ENCODE measurements at places on chromosomes 5 and 9.

DNA sequence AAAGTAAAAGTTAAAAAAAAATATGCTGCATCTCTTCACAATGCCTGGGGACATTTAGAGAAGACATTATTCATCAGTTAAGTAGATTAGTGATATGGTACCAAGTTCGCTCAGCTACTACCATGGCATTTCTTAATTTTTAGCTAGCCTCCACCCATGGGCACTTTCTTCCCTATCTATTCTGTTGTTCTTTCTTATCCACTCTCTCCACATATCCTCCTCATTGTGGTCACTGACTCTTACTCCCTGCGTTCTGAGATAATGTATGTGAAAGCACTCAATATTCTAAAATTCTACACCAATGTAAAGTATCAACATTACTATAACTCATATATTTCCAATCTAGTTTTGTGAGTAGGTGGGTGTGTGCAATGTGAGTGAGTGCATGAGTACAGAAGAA is 609.7 kb upstream of the DAB2 start:
- H3K27ac ChIP-seq, result no peak overlapping the region
- H3K27me3 ChIP-seq, result no peaks in the 10 kb centered on the region

DNA sequence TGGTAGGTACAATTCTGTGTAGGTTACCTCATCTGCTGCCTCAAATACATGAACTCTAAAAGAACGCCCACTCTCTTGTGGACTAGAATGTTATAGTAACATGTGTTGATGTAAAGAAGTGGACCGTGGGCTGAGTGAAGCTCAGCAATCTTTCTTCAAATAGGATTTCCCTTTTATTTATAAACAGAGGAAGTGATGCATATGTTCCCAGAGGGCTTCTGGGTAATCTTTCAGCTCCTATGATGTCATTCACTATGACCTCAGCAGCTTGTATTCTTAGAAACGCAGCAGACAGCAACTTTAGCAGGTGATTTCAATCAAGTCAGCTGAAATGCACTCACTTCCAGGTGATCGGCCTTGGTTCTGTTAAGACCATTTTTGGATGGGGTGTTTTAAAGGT is 14.4 kb downstream of the F2RL2 start:
- H3K27ac ChIP-seq, result no peak overlapping the region
- peaks cover 8% of the 10 kb centered on the region for H3K36me3 ChIP-seq
- DNase-seq, result no peak
- peaks cover 12% of the 10 kb centered on the region for H3K4me1 ChIP-seq
- no peaks in the 10 kb centered on the region for H3K27me3 ChIP-seq

DNA sequence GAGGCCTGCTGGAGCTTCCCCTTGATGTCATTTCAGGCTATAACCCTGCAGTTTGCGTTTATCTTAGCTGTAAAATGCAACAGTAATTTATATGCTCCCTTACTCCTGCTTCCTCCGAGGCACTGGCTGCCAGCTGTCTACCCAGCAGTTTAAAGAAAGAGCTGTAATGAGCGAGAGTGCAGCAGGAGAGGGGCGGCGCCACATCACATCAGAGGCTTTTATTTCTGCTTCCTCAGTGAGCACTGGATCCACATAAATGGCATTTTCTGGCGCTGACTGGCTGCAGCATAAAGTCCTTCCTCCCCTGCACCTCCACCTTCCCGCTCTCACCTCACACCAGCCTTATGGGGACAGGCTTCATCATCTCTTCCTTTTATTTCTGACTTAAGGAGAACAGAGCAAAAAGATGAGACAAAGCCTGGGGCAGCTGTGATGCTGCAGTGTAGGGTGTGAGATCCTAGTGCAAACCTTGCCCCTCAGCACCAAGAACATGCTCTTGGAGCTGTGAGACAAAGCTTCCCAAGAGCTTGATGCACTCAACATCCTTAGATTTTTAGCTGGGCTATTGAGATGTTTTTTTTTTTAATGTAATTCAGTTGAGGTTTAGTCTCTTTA is 829.6 kb upstream of the ZNF608 start:
- H3K27me3 ChIP-seq, result no peaks in the 10 kb centered on the region
- peaks cover 3% of the 10 kb centered on the region for H3K4me1 ChIP-seq
- no peaks in the 10 kb centered on the region for H3K36me3 ChIP-seq

DNA sequence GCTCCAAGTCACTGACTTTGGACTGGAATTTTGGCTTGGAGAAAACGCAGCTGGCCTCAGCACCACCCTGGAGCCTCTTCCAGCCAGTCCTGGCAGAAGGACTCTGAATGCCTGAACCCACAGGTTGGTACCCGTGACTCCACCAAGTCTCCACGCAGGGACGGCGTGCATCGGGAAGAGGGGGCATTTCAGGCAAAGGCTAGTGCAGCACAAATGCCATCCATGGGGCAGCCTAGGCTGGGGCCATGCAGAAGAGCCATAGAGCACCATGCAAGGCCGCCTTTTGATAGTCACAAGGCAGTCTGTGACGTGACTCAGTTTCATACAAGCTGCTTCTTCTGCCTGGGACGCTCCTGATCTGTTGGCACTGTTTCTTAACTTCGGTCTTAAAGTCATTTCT is 28.0 kb downstream of the GDNF start:
- no peak overlapping the region for H3K4me3 ChIP-seq
- H3K27ac ChIP-seq, result no peak overlapping the region
- no peaks in the 10 kb centered on the region for H3K4me1 ChIP-seq

- H3K4me1 ChIP-seq, result peaks cover 5% of the 10 kb centered on the region
- no peaks in the 10 kb centered on the region for H3K27me3 ChIP-seq
- H3K36me3 ChIP-seq, result no peaks in the 10 kb centered on the region
- no peak overlapping the region for H3K4me3 ChIP-seq
These were observed 947.9 kb downstream of the DTWD2 start for GRCh38 chr5:118040496-118040895.

DNA sequence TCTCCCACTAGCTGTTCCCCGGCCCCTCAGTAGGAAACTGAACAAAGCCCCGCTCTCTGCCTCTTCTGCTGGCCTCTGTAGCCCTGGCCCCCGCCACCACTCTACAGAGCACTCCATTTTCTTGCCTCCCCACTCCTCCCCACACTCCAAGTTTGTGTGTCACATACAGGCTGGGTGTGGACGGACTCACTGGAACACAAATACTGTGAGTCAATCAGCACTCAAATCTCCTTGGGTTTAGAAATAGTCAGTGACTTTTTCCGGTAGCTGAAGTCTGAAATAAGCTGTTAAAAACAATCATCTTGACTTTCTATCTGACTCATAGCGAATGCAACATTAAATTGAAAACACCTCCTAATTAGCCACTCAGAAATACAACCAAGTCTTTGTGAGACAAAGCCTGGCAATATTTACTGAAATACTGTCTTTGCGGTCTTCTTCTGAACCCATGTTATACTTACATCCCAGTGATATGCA is 122.5 kb downstream of the LHFPL2 start:
- H3K27me3 ChIP-seq, result peaks cover 10% of the 10 kb centered on the region
- peaks cover 72% of the 10 kb centered on the region for H3K4me1 ChIP-seq
- H3K27ac ChIP-seq, result peak overlapping the region; percentile 92
- peaks cover 13% of the 10 kb centered on the region for H3K36me3 ChIP-seq

GRCh38 chr9:107288701-107289100 is 5.6 kb downstream of the RAD23B start:
- peaks cover 8% of the 10 kb centered on the region for H3K27me3 ChIP-seq
- peaks cover 33% of the 10 kb centered on the region for H3K4me1 ChIP-seq
- H3K27ac ChIP-seq, result no peak overlapping the region
- H3K4me3 ChIP-seq, result no peak overlapping the region

- H3K27me3 ChIP-seq, result peaks cover 1% of the 10 kb centered on the region
- H3K4me3 ChIP-seq, result no peak overlapping the region
- DNase-seq, result no peak
- no peaks in the 10 kb centered on the region for H3K4me1 ChIP-seq
- no peak overlapping the region for H3K27ac ChIP-seq
These were observed 613.2 kb downstream of the TLE1 start for GRCh38 chr9:81076131-81076530.

GRCh38 chr5:7250611-7251010 is 145.3 kb upstream of the ADCY2 start:
- no peaks in the 10 kb centered on the region for H3K36me3 ChIP-seq
- DNase-seq, result no peak
- no peak overlapping the region for H3K27ac ChIP-seq
- H3K4me1 ChIP-seq, result no peaks in the 10 kb centered on the region
- H3K27me3 ChIP-seq, result no peaks in the 10 kb centered on the region

- H3K4me3 ChIP-seq, result no peak overlapping the region
- DNase-seq, result no peak
- H3K4me1 ChIP-seq, result peaks cover 23% of the 10 kb centered on the region
- H3K36me3 ChIP-seq, result no peaks in the 10 kb centered on the region
- peaks cover 1% of the 10 kb centered on the region for H3K27me3 ChIP-seq
- H3K27ac ChIP-seq, result no peak overlapping the region
These were observed 234.6 kb downstream of the GABRB2 start for GRCh38 chr5:161311965-161312364.

DNA sequence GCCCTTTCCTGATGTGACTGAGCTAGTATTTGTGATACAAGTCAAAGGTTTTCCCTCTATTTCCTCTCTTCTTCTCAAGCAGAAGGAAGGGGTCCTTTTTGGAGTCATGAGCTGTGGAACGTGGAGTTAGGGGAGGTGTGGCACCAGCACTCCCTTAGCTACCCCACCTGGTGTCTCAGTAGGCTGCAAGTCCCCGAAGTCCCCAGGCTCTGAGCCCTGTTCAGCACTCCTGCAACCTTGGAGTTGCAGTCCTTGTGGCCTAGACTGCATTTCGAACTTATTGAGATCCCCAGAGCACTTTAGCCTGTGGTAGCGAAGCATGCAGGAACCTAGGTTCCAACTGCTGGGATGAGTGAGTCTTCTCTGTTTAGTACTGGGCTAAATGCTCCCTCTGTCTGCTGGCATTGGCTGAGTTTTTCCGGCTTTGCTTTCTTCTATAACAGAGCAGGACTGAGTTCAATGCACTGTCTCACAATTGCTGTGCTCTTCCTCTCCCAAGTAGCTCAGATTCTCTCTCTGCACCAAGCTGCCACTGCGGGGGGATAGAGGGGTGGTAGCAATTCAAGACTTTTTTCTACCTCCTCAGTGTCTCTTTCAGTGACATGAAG is 600.7 kb upstream of the CDH9 start:
- no peaks in the 10 kb centered on the region for H3K4me1 ChIP-seq
- DNase-seq, result no peak
- no peaks in the 10 kb centered on the region for H3K36me3 ChIP-seq
- H3K27ac ChIP-seq, result no peak overlapping the region
- H3K27me3 ChIP-seq, result no peaks in the 10 kb centered on the region

DNA sequence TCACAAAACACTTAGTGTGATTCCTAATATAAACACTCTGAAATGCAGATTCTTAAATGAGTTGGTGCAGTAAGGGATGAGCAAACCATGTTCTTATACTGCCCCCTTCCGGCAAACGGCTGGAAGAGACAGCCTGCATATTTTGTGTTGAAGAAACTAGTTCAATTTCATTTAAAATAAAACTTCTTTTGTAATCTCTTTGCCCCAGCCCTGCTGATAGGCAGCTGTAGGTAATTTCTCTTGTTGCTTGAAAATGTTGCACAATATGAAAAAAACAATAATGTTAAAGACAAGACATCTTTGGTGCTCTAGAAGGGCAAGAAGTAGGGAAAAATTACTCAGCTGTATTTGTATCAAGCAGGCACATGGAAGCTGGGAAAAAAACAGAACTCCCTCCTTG is 89.7 kb upstream of the CCNG1 start:
- no peak overlapping the region for H3K27ac ChIP-seq
- peak; percentile 67 for DNase-seq
- H3K4me3 ChIP-seq, result no peak overlapping the region
- H3K36me3 ChIP-seq, result no peaks in the 10 kb centered on the region

DNA sequence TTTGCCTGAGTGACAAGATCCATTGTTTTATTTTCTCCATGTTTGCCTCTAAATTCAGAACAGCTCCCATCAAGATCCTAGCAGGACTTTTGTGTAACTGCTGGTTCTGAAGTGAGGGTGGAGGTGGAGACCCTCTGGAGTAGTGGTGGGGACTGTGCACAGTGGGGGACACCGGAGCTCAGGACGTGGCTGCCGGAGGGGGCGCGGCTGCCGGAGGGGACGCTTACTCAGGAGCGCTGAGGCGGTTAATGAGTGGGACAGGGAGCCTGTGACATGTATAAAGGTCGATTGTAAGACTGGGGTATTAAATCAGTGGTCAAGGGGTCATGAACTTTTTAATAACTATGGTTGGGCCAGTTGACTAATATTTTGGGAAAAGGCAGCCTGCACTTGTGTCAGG is 127.0 kb upstream of the CACNA1B start:
- no peak overlapping the region for H3K4me3 ChIP-seq
- H3K27me3 ChIP-seq, result peaks cover 5% of the 10 kb centered on the region

- DNase-seq, result no peak
- no peak overlapping the region for H3K4me3 ChIP-seq
- peaks cover 5% of the 10 kb centered on the region for H3K27me3 ChIP-seq
- H3K4me1 ChIP-seq, result peaks cover 3% of the 10 kb centered on the region
- no peak overlapping the region for H3K27ac ChIP-seq
These were observed 117.8 kb upstream of the SPIN1 start for GRCh38 chr9:88270413-88270812.

DNA sequence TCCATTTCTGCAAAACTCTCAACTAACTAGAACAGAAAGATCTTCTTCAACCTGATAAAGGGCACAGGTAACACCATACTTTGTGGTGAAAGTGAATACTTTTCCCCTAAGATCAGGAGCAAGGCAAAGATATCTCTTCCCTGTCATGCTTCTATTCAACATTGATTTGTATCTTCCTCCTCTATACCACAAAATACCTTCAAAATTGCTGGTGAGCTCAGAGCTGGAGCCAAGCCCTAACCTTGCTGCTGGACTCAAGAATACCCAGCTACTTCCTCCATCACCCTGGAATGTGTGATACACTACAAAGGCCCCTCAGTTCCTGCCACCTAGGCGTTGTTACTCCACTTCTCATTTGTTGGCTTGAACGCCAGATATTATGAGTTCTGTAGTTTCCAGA is 499.0 kb downstream of the ACTL7B start:
- no peaks in the 10 kb centered on the region for H3K4me1 ChIP-seq
- no peak for DNase-seq
- no peak overlapping the region for H3K27ac ChIP-seq
- peaks cover 2% of the 10 kb centered on the region for H3K27me3 ChIP-seq
- no peaks in the 10 kb centered on the region for H3K36me3 ChIP-seq

DNA sequence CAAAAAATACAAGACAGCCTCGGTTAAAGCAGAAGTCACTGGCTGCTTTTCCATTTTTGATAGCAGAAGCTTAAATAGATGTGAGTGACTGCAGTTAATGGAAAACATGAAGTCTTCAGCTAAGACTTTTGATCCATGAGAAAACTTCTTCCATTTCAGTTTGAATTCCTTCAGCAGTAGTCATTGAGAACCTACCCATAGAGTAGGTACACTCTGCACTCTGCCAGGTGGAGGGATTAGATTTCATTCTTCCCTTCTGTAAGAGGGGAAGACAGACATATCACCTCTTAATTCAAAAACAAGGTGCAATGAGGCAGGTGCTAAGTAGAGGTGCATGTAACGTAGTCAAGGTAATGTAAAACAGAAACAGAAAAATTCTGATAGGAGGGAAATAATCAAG is 26.7 kb upstream of the XPA start:
- H3K27me3 ChIP-seq, result no peaks in the 10 kb centered on the region
- no peak overlapping the region for H3K27ac ChIP-seq
- H3K4me1 ChIP-seq, result no peaks in the 10 kb centered on the region
- H3K36me3 ChIP-seq, result peaks cover 4% of the 10 kb centered on the region
- no peak for DNase-seq

GRCh38 chr9:15373881-15374280 is 48.8 kb upstream of the SNAPC3 start:
- H3K36me3 ChIP-seq, result peaks cover 5% of the 10 kb centered on the region
- no peak overlapping the region for H3K4me3 ChIP-seq
- DNase-seq, result no peak
- H3K27ac ChIP-seq, result no peak overlapping the region
- H3K27me3 ChIP-seq, result peaks cover 6% of the 10 kb centered on the region

GRCh38 chr5:11898-12297 is 80.1 kb upstream of the PLEKHG4B start:
- no peaks in the 10 kb centered on the region for H3K4me1 ChIP-seq
- H3K36me3 ChIP-seq, result no peaks in the 10 kb centered on the region
- H3K27me3 ChIP-seq, result peaks cover 1% of the 10 kb centered on the region
- H3K27ac ChIP-seq, result no peak overlapping the region
- no peak overlapping the region for H3K4me3 ChIP-seq
